Cortex of kidney (tissue), 1 donor: ENCODE measurements at places on chromosomes 3 and 15.

- DNase-seq: no peak
These were observed 13.5 kb downstream of the SLCO3A1 start for GRCh38 chr15:91866971-91867372.

DNA sequence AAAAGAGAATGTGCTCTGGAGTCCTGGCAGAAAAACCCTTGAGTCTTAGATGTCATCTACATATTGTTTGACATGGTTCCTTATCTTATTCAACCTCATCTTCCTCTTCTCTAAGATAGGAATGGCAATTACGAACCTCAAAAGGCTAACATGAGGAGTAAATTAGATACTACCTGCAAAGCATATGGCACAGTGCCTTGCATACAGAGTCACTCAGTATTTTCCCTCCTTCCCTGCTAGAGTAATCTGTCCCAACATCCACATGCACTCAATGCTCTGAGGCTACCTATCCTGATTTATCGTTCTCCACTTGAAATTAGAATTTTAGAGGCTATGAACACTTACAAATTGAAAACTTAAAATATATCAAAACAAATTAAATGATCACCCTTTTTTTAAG, 386.7 kb downstream of the RSL24D1 start:
- DNase-seq: no peak

GRCh38 chr3:72299823-72300222, 514.9 kb upstream of the PROK2 start:
- no peak for DNase-seq

DNA sequence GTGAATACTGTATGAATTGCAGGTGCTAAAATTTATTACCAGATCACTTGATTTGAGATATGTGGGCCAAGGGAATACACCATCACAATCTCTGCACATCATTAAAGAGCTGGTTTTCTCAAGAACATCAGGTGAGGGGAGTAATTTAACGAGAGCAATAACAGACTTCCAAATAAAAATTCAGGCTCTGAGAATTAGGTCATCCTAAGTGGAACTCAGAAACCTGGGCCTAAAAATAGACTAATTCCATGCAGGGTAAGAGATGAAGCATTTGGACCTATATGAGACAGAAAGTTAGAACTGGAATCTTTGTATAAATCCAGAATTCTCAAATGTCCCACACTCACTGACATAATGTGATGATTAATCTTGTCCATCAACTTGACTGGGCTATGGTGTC, 331.1 kb downstream of the ZNF621 start:
- no peak for DNase-seq

DNA sequence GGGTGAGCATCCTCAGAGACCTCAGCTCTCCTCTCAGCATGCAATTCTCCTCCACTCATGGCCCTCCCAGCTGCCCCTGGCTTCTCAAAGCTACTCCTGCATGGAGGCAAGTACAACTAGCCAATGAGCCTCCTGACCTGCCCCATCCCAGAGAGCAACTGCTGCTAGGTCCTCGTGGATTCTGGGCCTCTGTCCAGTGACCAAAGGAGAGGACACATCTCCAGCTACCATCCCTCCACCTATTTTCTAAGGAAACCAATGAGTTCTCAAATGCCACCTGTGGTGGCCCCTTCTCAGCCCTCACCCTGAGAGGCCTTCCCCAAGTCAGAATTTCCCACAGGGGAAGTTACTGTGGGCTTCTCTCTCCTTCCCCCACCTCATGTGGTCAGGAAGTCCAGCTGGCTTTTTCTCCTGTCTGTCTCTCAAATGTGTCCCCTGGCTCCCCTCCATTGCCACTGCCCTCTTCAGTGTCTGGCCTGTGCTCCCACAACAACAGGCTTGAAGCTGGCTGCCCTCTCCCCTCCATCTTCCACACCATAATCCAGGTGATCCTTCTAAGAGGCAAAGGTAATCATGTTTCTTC, 43.0 kb downstream of the LIPC start:
- DNase-seq: no peak
